ENCODE measurements at places on chromosomes 2 and 18. TPM values are rescaled to one million over a fixed set of nuclear protein-coding genes. Genes with fewer than 3 reads are reported as not detected.
A peak's percentile ranks its signal among the peaks of the same experiment; 100 is the strongest.

DNA sequence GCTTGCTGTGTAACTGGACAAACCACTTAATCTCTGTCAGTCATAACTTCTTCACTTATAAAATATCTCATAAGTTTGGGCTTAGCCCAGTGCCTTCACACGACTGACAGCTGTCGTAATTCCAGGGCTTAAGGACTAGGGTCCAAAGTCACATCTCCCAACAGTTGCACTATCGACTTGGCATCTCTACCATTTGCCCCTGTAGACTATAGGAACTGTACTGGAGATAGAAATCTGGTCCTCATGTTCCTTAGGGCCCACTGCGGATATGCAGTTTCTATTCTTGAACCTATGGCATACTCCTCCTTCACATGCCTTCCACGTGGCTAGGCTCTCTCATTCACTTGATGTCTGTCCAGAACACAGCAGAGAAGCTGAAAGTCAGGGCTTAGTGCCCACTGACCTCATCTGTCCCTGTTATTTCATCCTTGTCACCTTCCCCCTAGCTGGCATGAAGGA, 2.7 kb downstream of the ABHD1 start:
- no peak for DNase-seq

- no peak for DNase-seq
These were observed 184.5 kb downstream of the FAM210A start for GRCh38 chr18:13541621-13542519.

DNA sequence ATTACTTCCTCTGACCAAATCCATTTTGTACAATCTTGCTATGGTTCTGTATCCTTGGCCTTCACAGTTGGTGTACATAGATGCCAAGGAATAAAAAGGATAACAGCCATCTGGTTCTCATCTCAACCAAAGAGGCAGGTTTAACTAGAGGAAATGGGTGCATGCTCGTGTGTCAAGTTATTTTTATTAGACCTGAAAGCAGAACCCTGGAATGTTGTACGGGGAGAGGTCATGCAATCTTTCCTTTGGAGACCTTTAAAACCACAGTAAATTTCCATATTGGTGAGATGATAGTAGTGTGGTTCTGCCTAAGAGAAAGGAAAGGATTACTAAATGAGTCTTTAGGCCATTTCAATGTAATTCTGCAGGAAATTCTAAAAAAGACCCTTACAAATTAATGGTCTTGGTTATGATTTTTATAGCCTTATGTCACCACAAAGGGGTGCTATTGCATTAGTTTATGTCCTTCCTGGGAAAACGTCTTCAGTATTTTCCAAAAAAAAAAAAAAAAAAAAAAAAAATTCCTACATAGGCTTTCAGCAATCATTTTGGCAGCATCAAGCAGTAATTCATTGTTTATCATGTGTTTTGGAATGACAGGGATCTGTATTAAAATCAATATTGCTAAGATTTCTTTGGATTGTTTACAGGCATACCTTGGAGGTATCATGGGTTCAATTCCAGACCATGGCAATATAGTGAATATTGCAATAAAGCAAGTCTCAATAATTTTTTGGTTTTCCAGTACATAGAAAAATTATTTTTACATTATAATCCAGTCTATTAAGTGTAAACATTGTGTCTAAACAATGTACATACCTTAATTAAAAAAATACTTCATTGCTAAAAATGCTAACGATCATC, 270.8 kb downstream of the NYAP2 start:
- peak; percentile 50 for DNase-seq

DNA sequence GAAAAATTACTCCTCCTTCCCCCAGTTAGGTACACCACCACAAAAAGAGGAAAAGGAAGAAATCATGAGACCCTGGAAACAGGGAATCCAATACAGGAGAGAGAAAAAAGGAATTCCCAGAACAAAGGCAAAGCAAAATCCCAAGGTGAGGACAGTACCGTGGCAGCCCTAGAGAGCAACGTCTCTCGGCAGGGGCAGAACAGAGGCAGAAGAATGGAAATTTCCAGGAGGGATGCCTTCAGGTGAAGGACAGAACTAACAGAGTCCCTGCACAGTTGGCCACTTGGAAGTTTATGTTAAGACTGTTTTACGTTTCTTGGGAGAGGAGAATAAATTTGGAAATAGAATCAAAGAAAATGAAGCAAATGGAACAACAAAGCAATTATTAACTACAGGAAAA, 27.7 kb downstream of the GRB14 start:
- DNase-seq: no peak

The CETN1 gene
- not detected for total RNA-seq
